Activated T-cell treated with anti-CD3 and anti-CD28 coated beads for 4 hours (primary cell): ENCODE measurements at places on chromosomes 6 and 20.

DNA sequence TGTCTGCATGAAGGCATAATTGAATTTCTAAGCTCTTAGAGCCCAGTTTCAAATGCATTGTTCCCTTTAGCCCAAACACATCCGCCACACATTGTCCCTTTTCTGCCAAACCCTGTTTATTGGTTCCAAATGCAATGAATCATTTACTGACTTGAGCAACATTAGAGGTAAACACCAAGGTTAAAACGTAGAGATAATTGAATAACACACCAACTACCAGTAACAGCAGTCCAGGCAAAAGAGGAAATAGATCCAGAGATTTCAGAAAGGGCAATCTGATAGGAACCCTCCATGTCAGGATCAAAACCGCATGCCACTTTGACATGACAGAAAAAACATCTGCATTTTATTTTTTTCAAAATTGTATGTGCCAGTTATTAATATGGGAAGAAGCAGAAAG lies 114.8 kb downstream of the PKHD1 start:
- DNase-seq = no peak

- no peak for DNase-seq
Measured at GRCh38 chr6:18360188-18360587, 27.0 kb upstream of the RNF144B start.

- DNase-seq = no peak
Measured at GRCh38 chr20:25044660-25045342, 13.1 kb downstream of the ACSS1 start.

- no peak for DNase-seq
Measured at GRCh38 chr6:138769102-138769676, 4.4 kb upstream of the CCDC28A start.

DNA sequence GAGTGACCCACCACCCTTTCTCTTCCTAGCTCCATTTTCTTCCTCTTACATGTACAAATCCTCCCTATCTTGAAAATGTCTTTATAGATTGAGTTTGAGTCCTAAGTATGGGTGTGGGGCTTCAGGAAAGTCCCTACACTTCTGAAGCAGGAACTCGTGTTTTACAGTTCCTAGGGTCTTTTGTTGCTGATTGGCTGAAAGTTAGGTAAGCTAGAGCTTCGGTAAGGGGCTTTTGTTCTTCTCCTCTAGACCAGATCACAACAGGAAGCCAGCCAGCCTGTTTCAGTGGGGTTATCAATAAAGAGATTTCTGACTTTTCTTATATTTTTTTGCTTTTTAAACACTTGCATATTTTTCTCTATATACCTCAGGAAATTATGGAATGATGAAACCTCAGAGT lies 51.3 kb downstream of the CNR1 start:
- no peak for DNase-seq

- DNase-seq = no peak
Measured at GRCh38 chr20:48787861-48788375, 39.9 kb downstream of the PREX1 start.
